ENCODE measurements at places on chromosomes 12 and 14. TPM values are rescaled to one million over a fixed set of nuclear protein-coding genes. Genes with fewer than 3 reads are reported as not detected.

The DHRS2 gene
- total RNA-seq = 1.5 TPM

The PROX2 gene
- total RNA-seq = not detected

The NYNRIN gene
- total RNA-seq = 11.7 TPM

The CD27 gene
- not detected for total RNA-seq

The RERGL gene
- not detected for total RNA-seq

Data from thoracic aorta endothelial cell (primary cell).